ENCODE measurements at places on chromosomes 4 and X.

GRCh38 chr4:4852591-4853362 lies 6.7 kb upstream of the MSX1 start:
- H3K27ac ChIP-seq: peak overlapping the region; percentile 87
- H3K4me1 ChIP-seq: peaks cover 37% of the 10 kb centered on the region
- DNase-seq: no peak
- peak overlapping the region; percentile 87 for H3K4me3 ChIP-seq

DNA sequence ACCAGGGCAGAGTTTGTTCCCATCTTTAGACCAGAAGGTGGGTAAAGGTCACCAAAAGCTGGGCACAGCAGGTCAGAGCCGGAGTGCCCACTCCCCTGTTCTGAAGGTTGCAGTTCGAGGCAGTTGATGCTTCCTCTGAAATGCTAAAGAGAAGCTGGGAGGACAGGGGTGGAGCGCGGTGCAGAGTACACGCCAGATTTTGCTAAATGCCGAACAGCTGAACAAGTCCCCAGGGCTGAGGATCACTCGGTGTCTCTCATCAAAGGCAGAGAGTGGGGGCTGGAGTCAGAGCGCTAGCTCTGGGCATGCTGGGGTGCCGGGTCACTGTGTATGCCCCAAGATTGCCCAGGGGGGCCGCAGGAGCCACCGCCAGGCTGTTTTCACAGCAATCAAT lies 197.0 kb downstream of the BCOR start:
- H3K27ac ChIP-seq: peak overlapping the region; percentile 62
- no peaks in the 10 kb centered on the region for H3K36me3 ChIP-seq
- peaks cover 3% of the 10 kb centered on the region for H3K27me3 ChIP-seq
- peak overlapping the region; percentile 65 for H3K4me3 ChIP-seq
- no peak for DNase-seq

GRCh38 chrX:106178826-106179225 lies 10.7 kb downstream of the PWWP3B start:
- H3K27me3 ChIP-seq: no peaks in the 10 kb centered on the region
- H3K36me3 ChIP-seq: no peaks in the 10 kb centered on the region
- H3K4me3 ChIP-seq: no peak overlapping the region
- peaks cover 9% of the 10 kb centered on the region for H3K4me1 ChIP-seq

GRCh38 chr4:10013722-10014121 lies 7.6 kb downstream of the SLC2A9 start:
- H3K27ac ChIP-seq: no peak overlapping the region
- H3K4me3 ChIP-seq: no peak overlapping the region
- no peaks in the 10 kb centered on the region for H3K36me3 ChIP-seq
- H3K27me3 ChIP-seq: peaks cover 30% of the 10 kb centered on the region
- DNase-seq: no peak

GRCh38 chr4:169338241-169338640 lies 67.5 kb upstream of the SH3RF1 start:
- peaks cover 20% of the 10 kb centered on the region for H3K27me3 ChIP-seq
- no peak for DNase-seq
- H3K4me1 ChIP-seq: no peaks in the 10 kb centered on the region
- no peak overlapping the region for H3K27ac ChIP-seq
- H3K36me3 ChIP-seq: no peaks in the 10 kb centered on the region

DNA sequence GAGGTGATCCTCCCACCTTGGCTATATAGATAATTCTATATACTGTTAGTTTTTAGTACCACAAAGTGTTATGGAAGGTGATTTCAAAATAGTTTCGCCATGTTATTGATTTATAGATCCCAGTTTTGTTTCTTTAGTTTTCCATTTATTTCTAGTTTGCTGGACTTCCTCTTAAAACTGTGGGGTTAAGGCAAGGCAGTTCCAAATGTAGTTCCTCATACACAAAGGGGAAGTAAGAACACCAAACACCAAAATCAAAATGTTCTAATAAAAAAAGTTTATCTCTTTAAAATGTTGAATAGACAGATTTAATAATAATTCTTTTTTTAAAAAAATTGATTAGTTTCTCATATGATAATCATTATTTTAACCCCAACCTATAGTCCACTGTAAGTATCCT lies 6.8 kb upstream of the CISD2 start:
- peaks cover 14% of the 10 kb centered on the region for H3K36me3 ChIP-seq
- H3K4me1 ChIP-seq: no peaks in the 10 kb centered on the region
- H3K27me3 ChIP-seq: no peaks in the 10 kb centered on the region
- DNase-seq: no peak
- no peak overlapping the region for H3K27ac ChIP-seq

- no peak overlapping the region for H3K27ac ChIP-seq
- no peaks in the 10 kb centered on the region for H3K27me3 ChIP-seq
These were observed 161.6 kb upstream of the SPRY1 start for GRCh38 chr4:123234955-123235354.

- no peak for DNase-seq
- peak overlapping the region; percentile 91 for H3K27ac ChIP-seq
- H3K36me3 ChIP-seq: no peaks in the 10 kb centered on the region
- peak overlapping the region; percentile 68 for H3K4me3 ChIP-seq
These were observed 6.0 kb downstream of the GAGE10 start for GRCh38 chrX:49309401-49309981.
